Stimulated activated effector memory CD8-positive, alpha-beta T cell treated with anti-CD3 and anti-CD28 coated beads, Interleukin-12 subunit alpha, Interleukin-12 subunit beta, amount 100 ng/mL, for 72 hours (primary cell): ENCODE measurements at places on chromosomes 13 and 19.
A peak's percentile ranks its signal among the peaks of the same experiment; 100 is the strongest.

DNA sequence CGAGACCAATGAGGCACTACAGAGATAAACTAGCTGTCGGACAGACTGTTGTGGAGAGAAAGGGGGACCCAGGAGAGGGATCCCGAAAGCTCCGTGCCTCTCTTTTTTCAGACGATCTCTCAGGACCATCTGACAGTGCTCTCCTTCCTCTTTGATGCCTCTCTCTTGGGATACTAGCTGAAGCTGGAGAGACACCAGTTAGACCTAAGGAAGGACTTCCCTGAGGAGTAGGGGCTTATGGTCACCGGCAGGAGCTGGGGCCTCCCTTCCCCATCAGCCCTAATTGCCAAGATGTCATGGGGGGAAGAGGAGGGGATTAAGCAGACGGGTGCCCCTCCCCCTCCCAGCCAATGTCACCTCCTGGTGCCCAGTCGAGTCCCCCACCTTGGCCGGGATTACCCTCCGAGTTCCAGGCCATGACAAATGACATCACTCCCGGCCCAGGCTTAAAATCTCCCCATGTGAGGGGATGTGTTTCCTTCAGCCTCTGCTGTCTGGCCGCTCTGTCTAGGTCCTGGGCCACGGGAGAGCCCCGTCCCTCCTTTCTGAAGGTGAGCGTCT lies at the start of gene CRX:
TSS of gene CRX (plus strand) at position 478 of the 561 bp plus-strand sequence. CDS start 12,507 bp downstream, outside the sequence.
- no peak for DNase-seq

GRCh38 chr19:45539459-45539858 lies 32.2 kb downstream of the VASP start:
- no peak for DNase-seq

DNA sequence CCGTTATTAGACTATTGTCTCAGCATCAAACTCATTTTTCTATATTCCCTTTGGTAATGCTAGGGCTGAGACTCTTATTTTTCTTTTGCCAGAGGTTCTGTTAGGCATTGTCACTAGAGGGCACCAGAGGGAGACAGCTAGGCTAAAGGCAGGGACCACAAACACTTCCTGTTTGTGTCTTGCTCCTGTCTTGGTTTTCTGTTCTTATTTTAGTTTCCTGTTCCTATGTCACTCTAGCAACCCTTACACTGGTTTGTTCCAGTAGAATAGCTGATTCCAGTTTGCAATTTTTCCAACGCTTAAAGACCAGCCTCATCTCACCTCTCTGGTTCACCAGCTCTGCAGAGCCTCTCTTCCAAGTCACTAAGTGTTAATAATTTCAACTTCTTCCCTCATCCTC lies 772.0 kb downstream of the DIAPH3 start:
- peak; percentile 56 for DNase-seq

DNA sequence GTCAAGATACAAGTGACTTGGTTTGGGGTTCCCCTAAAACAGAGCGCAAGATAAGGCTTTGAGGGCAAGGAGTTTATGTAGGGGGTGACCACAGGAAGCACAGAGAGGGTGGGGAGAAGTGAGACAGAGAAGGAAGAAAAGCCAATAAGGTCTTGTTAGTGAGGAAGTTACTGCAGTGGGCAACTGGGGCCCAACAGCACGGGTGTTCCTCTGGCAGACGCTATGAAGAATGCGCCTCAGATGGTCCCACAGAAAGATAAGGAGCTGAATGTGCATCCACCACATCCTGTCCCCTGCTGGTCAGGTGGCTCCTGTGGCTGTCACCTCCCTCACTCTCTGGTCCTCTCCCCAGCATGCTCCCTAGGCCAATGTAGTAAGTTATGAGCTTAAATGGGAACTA lies 333.5 kb downstream of the TSHZ3 start:
- DNase-seq: no peak

DNA sequence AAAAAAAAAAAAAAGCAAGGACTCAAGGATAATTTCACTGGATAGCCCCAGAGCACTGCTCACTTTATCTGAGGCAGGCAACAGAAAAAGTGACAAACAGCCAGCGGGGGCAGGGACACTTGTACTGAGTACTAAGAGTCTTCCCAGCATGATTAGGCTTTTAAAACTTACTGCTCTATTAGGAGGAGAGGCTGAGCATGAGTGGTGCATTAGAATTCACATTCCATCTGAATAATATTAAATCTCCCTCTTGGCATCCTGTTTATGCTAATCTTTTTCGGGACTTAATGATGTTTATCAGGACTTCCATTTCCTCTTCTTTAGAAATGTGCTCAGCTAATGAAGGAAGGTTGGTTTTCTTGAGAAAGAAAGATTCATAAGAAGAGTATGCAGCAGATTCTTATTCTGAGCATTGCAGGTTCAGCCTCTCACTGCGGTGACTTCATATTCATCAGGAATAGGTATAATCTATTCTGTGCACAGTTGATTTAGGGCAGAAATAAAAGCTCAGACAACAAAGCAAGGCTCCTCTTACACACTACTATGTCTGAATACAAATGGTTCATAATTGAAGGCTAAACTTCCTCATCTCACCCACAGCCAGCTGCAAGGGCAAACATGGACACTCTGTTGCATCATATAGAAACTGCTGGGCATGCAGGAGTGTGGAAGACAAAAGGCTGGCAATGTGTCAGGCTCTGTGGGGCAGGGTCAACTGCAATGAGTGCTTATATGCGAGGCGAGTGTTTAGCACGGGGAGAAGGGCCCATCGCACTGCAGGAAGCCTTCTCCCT lies 107.0 kb downstream of the KL start:
- DNase-seq: no peak

DNA sequence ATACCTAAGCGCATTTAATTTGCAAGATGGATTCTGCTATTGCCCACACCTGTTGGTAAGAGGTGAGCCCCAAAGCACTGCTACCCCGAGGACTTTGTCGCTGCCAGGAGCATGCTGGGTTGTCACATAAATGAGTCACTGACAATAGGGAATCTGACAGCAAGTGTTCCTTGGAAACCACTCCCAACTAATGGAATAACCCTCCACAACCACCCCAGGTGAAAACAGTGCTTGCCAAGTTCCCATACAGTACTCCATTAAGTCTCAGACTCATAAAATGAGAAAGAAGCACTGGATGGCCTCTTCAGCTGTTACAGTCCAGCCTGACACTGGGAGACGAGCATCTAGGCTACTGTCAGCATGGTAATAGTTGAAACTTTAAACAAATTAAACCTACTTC lies 108.6 kb downstream of the EFNB2 start:
- DNase-seq: no peak

DNA sequence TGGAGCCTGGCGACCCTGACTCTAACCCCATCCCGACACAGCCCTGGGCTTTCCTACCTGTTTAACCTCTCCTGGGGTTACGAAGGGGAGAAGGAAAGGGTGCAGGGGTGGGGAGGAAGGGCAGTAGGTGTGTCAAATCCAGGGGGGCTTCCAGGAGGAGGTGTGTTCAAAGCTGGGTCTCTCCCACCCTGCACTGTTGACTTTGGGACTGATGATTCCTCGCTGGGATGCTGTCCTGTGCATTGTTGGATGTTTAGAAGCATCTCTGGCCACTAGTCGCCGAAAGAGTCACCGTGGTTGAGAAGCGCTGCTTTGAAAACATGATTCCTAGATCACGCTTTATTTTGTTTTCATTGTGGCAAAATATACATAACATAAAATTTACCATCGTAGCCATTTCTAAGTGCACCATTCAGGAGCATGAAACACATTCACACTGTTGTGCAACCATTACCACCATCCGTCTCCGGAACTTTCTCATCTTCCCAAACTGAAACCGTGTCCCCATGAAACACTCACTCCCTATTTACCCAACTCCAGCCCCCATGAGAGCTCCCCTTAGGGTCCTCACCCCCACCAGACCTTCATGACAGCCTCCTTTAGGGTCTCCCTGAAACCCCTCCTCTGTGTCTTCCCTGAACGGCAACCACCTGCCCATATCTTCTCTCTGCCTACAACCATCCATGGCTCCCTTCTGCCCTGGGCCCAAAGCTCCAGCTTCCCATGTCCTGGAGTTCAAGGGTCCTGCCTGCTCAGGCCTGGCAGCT lies 4.4 kb upstream of the FCER2 start:
- peak; percentile 53 for DNase-seq

- no peak for DNase-seq
Measured at GRCh38 chr13:113059891-113060290, 45.7 kb upstream of the F7 start.

DNA sequence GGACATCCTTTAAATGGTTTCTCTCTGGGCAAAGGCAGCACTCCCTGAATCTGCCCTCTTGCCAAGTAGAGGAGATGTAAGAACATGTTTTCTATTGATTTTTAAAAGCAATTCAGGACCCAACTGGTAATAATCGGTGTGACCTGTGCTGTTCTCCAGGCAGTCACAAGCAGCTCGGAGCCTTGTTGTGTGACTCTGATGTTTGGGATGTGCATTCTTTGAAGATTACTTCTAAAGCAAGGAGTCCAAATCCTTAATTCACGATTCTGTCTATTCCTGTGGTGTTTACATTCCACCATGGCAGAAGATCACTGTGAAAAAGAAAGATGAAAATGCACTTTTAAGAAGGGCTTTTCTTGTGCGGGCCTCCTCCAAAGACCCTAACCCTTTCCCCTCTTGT lies 122.3 kb upstream of the ZNF536 start:
- no peak for DNase-seq

GRCh38 chr13:51091839-51092238 lies 19.2 kb downstream of the C13orf42 start:
- no peak for DNase-seq

DNA sequence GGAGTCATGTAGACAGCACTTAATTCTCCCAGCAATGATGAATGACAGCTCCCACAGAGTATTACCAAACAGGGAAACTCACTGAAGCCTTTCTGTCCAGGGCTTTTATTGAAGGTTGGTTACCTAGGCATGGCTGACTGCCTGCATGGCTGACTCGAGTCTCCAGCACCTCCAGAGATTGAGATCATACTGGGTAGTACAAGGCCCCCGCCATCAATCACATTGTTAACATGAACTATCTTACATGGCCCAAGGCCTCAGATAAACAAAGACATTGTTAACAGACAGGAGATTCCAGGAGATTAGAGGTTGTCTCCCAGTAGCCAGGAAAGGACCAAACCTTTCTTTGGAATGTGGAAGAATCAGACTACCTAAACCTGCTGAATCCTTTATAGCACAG lies 128.3 kb upstream of the LSM14A start:
- DNase-seq: no peak

DNA sequence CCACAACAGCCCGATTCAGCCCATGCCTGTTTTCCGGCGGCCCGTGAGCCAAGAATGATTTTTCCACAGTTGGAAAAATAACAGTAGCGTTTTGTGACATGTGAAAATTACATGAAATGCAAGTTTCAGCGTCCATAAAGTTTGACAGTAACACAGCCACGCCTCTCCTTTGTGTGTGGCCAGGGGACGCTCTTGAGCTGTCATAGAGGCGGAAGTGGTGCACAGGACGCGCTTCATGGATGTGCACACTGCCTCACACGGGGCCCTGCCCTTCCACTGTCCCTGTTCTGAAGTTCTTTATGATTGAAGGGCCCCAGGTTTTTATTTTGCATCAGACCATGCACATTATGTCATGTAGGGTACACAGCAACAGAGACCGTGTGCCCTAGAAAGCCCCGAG lies 12.4 kb upstream of the ELAVL1 start:
- DNase-seq: no peak

- DNase-seq: no peak
Measured at GRCh38 chr13:104099750-104100149, 1033.5 kb upstream of the SLC10A2 start.

DNA sequence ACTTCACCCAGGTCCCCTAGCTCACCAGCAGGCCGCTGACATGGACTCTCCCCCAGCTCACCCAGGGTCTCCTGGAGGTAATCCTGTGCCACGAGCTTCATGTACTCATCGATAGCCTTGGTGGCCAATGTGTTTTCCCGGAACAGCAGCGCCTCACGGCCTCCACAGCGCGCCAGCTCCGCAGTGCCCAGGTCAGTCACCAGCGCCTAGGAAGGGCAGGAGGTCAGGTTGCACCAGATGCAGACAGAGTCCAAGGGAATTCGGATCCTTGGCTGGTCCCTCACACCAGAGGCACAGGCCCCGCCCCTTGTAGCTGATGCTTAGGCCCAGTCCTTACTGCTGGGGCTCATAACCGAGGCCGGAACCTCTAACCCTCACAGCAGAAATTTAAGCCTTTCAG lies 6.7 kb upstream of the WIZ start:
- no peak for DNase-seq
